Stimulated activated CD4-positive, alpha-beta T cell treated with anti-CD3 and anti-CD28 coated beads, TNF-alpha, amount 100 ng/mL, for 1 hour (primary cell): ENCODE measurements at places on chromosomes 3 and 15.

GRCh38 chr15:58182460-58183163 is 44.4 kb downstream of the AQP9 start:
- peak; percentile 22 for DNase-seq

DNA sequence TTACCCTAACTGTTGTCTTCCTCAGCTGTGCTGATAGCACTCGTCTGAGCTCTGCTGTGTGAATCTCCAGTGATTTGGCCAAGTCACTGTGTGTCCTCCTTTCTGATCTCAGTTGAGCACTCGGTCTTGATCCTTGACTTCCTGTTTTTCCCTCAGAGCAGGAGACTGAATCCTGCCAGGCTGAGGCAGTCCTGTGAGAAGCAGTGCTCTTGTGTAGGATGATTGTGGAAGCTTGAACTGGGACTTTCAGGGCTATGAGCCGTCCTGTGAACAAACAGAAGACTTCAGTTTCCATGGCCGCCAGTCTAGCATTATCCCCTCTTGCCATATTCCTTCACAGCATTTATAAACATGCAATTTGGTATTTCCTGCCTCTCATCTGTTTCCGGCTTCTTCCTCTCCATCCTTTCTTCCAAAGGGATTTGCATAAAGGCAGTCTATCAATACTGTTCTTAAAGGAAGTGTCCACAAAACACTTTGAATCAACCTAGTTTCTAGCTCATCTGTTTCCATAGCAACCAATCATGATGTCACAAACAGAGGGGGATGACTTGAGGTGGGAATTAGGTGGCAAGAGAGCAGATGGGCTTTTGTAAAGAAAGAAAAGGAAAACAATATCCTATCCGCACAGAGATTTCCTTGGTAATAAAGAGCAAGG is 237.2 kb downstream of the AGBL1 start:
- no peak for DNase-seq

DNA sequence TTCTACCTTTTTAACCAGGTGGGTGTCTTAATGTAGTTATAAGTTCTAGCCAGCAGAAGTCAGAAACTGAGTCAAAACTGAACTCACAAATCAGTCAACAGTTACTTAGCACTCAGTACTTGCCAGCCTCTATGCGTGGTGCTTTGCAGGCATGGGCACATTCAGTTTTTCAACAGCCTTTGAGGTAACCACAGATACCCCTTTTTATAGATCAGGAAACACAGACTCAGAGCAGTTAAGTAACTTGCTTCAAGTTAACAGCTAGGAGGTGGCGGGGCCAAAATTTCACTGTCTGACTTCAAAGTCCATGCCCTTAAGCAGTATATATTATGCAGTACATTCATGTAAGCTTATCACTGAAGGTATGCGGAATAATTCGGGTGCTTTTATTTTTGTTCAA is 139.4 kb downstream of the FHIT start:
- no peak for DNase-seq

- DNase-seq, result no peak
Observed at GRCh38 chr15:42090370-42090769, 4.0 kb downstream of the PLA2G4D start.

DNA sequence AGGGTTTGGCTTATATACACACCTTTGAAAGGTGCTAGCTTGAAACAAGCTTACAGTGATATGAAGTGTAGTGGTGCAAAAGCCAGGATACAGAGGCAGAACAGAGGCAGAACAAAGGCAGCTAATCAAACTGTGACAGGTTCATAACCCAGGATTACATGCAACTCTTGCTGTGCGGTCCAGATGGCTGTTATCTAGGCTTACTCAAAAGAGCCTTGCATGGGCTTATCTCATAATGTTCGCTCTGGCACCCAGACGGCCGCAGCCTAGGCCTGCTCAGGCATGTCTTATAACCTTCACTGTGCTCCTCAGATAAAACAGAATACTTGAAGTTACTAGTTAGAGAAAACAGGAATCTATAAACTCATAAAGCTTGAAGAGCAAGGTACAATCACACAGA is 22.8 kb upstream of the NOX5 start:
- DNase-seq, result no peak

DNA sequence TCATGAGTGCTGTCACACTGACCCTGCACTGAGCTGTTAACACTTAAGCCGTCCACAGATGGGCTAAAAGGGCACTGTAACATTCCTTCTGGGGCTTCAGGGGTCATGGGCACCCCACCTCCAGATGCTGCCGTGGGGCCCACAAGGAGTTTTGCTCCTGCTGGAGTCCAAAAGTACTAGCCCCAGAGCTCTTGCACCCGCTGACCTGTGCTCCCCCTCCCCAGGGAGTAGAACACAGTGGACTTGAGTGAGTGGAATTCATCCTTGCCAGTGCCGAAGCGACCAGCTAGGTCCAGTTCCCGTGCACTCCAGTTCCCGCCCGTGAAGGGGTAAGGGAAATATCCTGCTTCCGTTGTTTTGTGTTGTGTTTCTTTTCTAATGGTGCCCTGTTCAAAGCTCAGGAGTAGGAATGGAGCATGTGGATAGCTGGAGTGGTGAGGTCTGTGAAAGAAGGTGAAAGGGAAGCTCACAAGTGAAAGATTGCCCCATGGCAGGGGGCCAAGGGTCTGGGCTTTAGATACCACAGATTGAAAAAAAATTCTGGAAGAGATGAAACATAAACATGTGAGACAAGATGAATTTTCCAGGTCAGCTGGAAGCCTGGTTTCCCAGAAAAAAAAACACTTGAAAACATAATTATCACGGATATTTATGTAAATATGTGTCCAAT is 36.6 kb downstream of the SLCO2A1 start:
- no peak for DNase-seq

GRCh38 chr3:110430146-110430545 is 641.5 kb upstream of the NECTIN3 start:
- no peak for DNase-seq

DNA sequence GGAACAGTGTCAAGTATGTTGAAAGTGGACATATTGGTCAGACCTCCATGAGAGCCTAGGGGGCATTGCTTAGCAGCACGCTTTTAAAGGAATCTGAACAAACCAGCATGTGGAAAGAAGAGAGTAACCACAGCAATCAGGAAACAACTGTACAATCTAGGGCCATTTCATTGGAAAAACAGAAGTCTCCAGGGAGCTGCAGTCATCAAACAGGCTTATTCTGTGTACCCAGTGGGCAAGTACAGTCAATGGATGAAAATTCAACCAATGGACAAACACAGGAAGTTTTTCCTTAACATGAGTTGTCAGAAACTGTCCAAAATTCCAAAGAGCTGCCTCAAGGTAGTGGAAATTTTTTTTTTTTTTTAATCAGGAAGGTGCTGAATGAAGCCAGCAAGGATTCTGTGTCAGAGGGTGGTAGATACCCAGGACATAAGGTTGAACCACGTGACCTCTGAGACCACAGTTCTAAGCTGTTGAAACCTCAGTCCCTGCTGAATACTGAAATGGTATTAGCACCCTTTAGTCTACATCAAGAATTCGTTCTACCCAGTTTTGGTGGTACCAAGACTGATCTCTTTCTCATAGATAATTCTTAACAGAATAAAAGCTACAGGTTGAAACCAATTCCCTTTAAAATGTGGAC is 4.4 kb upstream of the DLG1 start:
- DNase-seq, result no peak

- DNase-seq, result no peak
Observed at GRCh38 chr3:154884952-154885351, 195.2 kb upstream of the MME start.
